ENCODE measurements at places on chromosomes 16 and 17.
A peak's percentile ranks its signal among the peaks of the same experiment; 100 is the strongest.

- no peak for DNase-seq
Observed at GRCh38 chr16:67760206-67760955, 41.3 kb upstream of the GFOD2 start.

DNA sequence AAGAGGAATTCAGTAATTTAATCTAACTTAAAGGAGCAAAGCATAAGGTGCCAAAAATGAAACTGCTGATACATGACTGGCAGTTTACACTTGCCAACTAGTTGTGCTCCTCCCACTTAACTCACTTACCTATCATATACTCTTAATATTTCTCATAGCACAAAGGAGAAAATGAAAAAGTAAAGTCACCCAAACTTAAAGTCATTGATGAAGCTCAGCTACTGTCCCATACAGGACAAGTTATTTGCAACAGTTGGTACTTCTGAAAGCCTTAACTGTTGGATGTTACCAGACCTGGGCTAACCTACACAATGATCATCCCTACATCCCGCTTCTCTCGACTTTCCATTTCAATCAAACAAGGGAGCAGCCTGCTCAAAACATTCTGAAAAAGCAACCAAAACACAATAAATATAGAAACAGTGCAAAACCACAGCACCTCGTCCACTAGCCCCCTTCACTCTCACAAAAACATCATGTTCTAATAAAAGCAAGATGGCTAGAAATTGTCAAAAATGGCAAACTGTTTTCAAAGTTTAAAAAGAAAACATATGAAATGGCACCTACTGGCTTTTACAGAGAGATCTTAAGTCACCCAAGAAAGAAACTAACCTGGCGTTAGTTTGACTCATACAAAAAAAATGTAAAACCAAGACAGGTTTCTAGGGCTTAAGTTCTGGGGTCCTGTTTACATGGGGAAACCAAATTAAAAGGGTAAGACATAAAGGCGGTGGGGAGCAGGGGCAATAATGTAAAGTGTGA lies 868 bp downstream of the MED13 start:
- no peak for DNase-seq

DNA sequence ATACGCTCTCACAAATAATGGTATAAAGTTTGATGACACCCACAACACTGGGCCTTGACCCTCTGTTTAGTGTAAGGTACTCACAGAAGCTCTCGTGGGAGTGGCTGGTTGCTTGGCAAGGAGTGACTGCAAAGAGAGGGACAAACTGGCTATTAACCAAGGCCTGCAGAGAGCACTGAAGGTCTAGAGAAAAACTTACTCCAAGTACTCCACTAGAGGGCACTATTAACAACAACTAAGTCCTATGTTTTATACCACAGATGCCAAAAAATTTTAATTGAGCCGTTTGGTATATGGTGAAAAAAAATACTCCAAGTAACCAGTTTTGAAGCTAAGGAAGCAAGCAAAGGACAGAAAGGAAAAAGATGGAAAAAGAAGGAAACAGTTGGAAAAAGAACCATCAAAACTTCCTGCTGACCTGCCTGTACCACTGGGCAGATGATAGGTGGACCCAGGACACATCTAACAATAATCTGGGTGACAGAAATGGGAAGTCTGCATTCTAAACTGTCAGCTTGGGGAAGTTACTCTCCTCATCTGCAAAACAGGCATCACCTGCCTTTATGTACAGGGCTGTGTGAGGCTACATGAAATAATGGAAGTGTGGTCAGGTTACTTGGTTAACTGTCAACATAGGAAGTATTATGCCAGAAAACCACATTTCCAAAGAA lies 23.2 kb downstream of the DYNC1LI2 start:
- peak; percentile 68 for DNase-seq

GRCh38 chr16:15055141-15056053 lies 477 bp downstream of the NTAN1 start:
- DNase-seq = no peak

GRCh38 chr17:18206962-18207361 lies 18.5 kb upstream of the LLGL1 start:
- DNase-seq = no peak

- DNase-seq = no peak
Observed at GRCh38 chr16:27515874-27516353, 33.8 kb downstream of the GTF3C1 start.

All from T-helper 2 cell (primary cell).